ENCODE measurements at places on chromosomes 1 and 21. TPM values are rescaled to one million over a fixed set of nuclear protein-coding genes. Genes with fewer than 3 reads are reported as not detected.

Gene MAP10
- polyA plus RNA-seq: 0.67 TPM

Gene AHCYL1
- polyA plus RNA-seq: 172 TPM

Gene DSCAM
- 0.07 TPM for polyA plus RNA-seq

Gene WNT3A
- not detected for polyA plus RNA-seq

Gene C1orf116
- polyA plus RNA-seq: 0.88 TPM

All from adrenal gland (tissue), 19 donors.